Sigmoid colon (tissue), 7 donors: ENCODE measurements at places on chromosomes 1 and 21. TPM values are rescaled to one million over a fixed set of nuclear protein-coding genes. Genes with fewer than 3 reads are reported as not detected.

DYNLT5 gene
- not detected for polyA plus RNA-seq

DYNLT4 gene
- polyA plus RNA-seq, result not detected

NCF2 gene
- polyA plus RNA-seq, result 9.2 TPM

AXDND1 gene
- 5.1 TPM for polyA plus RNA-seq

COL9A2 gene
- 1.2 TPM for polyA plus RNA-seq

MYBPH gene
- not detected for polyA plus RNA-seq

CYP4Z1 gene
- polyA plus RNA-seq, result not detected

TRNP1 gene
- 4.3 TPM for polyA plus RNA-seq

SRSF4 gene
- 54.6 TPM for polyA plus RNA-seq

OPRD1 gene
- under 0.01 TPM for polyA plus RNA-seq

DCAF6 gene
- polyA plus RNA-seq, result 33.6 TPM

GUCA2B gene
- 168 TPM for polyA plus RNA-seq

OR6K3 gene
- polyA plus RNA-seq, result not detected

C1QTNF12 gene
- 23.4 TPM for polyA plus RNA-seq

RNPEP gene
- polyA plus RNA-seq, result 86.5 TPM

RNF220 gene
- polyA plus RNA-seq, result 49.5 TPM

CSDE1 gene
- polyA plus RNA-seq, result 228 TPM

THBS3 gene
- 13.4 TPM for polyA plus RNA-seq

KIRREL1 gene
- polyA plus RNA-seq, result 1.8 TPM

VHLL gene
- polyA plus RNA-seq, result not detected

FAM72B gene
- polyA plus RNA-seq, result 0.60 TPM

CGN gene
- polyA plus RNA-seq, result 91.9 TPM

DCDC2B gene
- polyA plus RNA-seq, result not detected

BSND gene
- polyA plus RNA-seq, result not detected

NMNAT2 gene
- 0.69 TPM for polyA plus RNA-seq

F3 gene
- polyA plus RNA-seq, result 17.4 TPM

FAM3B gene
- polyA plus RNA-seq, result 2.5 TPM

KRTAP19-3 gene
- polyA plus RNA-seq, result not detected

OR2T11 gene
- not detected for polyA plus RNA-seq

PGBD5 gene
- 1.6 TPM for polyA plus RNA-seq

LDLRAD1 gene
- not detected for polyA plus RNA-seq

ADGRL2 gene
- 2.3 TPM for polyA plus RNA-seq

TRABD2B gene
- polyA plus RNA-seq, result not detected

BEND5 gene
- polyA plus RNA-seq, result 1.6 TPM

RSPH1 gene
- 8.8 TPM for polyA plus RNA-seq

RWDD3 gene
- 17.0 TPM for polyA plus RNA-seq
